ENCODE measurements at places on chromosomes 13 and 19. TPM values are rescaled to one million over a fixed set of nuclear protein-coding genes. Genes with fewer than 3 reads are reported as not detected.

DNA sequence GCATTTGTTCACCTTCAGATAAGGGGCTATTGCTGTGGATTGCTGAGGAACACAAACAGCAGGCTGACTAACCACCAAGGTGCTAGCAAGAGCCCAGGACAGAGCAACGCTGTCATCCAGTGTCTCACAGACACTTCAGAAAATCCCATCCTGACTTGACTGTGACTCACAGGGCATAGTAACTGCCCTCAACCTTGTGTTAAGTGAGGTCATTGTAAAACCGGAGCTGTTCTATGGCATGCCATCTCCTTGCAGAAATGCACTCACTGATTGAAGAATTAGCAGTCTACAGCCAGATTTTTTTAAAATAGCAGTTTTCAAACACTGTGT, 51.1 kb downstream of the TNFRSF19 start:
- DNase-seq: no peak

- DNase-seq: no peak
Measured at GRCh38 chr13:27659145-27659865, 37.6 kb downstream of the POLR1D start.

- no peak for DNase-seq
Measured at GRCh38 chr19:10784257-10784656, 51.8 kb downstream of the TMED1 start.

LILRA5 gene
- 0.32 TPM for total RNA-seq

GRCh38 chr13:34722922-34723321, 219.1 kb upstream of the NBEA start:
- DNase-seq: no peak

DNA sequence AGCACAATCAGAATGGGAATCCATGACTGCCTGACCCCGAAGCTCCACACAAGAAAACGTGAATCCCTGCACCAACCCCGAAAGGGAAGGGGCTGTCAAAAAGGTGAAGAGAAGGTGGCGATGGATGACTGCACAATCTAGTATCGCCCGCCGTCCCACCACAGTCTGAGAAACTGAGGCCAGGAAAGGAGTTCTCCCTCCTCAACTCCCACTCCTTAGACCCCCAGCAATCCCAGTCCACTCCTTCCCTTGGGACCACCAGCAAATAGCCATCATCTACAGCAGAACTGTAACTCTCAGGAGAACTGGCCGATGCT, 451 bp downstream of the NOSIP start:
- DNase-seq: no peak

CDX2 gene
- total RNA-seq: 5.1 TPM

LGALS7B gene
- total RNA-seq: not detected

DENND1C gene
- total RNA-seq: 1.3 TPM

CYP2S1 gene
- 2.6 TPM for total RNA-seq

DNA sequence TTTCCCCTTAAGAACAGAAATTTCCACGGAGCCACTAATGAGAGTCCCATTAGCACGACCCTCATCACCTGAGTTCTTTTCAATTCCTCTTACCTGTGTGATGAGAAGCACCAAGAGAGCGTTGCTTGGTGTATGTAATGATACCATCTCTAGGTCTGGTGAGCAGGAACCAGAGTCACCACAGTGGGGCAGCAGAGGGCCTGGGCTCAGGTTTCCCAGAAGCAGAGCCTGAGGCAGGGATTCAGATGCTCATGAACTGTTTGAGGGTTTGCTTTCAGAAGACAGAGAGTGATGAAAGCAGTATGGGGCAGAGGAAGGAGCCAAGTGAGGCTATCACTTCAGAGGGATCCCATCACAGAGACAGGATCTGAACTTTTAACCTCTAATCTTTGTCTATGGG, 3.1 kb upstream of the PTPRH start:
- DNase-seq: no peak

GRCh38 chr13:100525453-100526317, 62.9 kb downstream of the GGACT start:
- no peak for DNase-seq

JAK3 gene
- 6.6 TPM for total RNA-seq

SYNGR4 gene
- not detected for total RNA-seq

GRCh38 chr19:39142630-39143029, 17.0 kb downstream of the PAK4 start:
- DNase-seq: no peak

- peak; percentile 26 for DNase-seq
Measured at GRCh38 chr19:47663911-47664771, 49.1 kb upstream of the EHD2 start.

NUMBL gene
- 19.1 TPM for total RNA-seq

IGSF23 gene
- 0.95 TPM for total RNA-seq

- no peak for DNase-seq
Measured at GRCh38 chr13:21638319-21639282, 32.3 kb upstream of the FGF9 start.

DNA sequence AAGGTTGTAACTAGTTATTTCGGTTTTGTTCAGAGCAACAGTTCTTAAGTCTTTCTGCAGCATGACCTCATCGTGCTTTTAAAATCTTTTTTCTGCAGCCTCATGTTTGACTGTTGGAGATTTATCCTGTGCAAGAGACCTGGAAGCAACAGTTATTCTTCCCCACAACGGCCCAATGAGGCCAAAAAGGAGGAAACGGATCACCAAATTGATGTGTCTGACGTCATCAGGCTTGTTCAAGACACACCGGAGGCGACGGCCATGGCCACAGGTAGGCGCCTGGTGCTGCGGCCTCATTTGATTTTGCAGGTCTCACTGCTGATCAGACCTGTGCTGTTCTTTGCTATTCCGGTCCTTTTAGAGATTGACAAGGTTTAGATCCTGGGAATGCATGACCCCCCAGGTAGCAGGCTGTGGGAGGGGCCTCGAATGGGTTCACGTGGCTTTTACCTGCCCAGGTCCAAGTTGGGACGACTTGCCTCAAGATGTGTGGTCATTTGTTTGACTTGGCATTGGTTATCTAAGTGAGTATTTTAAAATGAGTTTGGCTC, 66.8 kb upstream of the MCF2L start:
- peak; percentile 77 for DNase-seq

DNA sequence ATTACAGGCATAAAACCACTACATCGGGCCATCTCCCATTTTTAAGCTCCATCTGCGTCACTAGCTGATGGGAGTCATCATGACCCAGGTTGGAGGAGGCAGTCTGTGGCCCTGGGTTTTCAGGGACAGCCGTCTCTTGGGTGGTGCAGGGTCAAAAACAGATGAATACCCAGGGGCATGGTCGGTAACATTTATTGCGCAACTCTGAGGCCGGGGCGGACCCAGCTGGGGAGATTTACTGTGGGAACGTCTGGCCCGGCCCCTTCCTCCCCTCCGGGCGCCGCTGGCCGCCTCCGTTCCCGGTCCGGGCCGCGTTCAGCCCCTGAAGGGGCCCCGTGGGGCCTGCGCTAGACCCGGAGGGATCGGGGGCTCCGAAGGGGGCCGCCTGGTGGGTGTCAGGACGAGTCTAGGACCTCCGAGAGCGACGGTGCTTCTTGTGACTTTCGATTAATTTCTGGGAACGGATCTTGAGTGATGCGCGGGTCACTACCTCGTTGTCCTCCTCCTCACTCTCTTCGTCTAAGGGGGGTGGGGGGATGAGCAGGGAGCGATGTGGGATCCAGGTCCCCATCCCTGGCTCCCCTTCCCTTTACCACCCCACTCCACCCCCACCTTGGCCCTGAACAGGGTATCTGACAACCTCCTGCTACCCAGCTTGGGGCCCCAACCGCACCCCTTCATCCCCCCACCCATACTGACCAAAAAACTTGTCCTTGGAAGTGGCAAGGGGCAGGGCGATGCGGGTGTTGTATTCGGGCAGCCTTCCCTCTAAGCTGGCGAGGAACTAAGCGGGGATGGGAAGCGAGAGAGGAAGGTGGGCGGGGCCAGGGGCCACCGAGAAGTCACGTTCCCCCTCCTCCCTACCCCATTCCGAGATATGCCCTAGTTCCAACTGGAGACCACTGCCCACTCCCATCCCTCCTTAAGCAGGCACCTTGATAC, 1.6 kb upstream of the RGL3 start:
- DNase-seq: peak; percentile 67

DNA sequence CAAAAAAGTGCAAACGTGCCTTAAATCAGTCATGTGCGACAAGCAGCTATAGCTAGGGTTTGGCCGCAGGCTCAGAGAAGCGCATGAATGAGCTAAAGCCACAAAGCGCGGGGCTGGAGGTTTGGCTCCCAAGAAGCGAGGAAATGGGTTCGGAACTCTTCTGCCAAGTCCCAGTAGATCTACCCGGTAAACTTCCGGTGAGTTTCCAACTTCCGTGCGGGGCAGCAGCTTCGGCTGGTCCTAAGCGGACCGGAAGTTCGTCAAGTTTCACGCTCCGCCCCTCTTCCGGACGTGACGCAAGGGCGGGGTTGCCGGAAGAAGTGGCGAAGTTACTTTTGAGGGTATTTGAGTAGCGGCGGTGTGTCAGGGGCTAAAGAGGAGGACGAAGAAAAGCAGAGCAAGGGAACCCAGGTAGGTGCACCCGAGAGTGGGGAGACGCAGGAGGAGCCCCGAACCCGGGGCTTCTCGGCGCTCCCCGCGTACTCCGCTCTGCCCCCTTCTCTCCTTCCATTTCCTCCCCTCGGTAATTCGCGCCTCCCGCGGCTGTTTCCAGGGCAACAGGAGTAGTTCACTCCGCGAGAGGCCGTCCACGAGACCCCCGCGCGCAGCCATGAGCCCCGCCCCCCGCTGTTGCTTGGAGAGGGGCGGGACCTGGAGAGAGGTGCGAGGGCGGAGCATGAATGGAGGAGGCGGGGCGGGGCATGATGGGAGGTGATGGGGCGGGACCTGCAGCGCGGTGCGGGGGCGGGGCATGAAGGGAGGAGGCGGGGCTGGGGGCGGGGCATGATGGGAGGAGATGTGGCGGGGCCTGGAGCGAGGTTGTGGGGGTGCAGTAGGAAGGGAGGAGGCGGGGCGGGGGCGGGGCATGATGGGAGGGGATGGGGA, at the start of gene NR1H2:
Gene NR1H2 (plus strand): TSS at position 292 of the 885 bp plus-strand sequence. CDS start 1,149 bp downstream, outside the sequence.
- DNase-seq: peak; percentile 94

GRCh38 chr19:7618771-7619510, 10.4 kb downstream of the XAB2 start:
- peak; percentile 89 for DNase-seq

DNA sequence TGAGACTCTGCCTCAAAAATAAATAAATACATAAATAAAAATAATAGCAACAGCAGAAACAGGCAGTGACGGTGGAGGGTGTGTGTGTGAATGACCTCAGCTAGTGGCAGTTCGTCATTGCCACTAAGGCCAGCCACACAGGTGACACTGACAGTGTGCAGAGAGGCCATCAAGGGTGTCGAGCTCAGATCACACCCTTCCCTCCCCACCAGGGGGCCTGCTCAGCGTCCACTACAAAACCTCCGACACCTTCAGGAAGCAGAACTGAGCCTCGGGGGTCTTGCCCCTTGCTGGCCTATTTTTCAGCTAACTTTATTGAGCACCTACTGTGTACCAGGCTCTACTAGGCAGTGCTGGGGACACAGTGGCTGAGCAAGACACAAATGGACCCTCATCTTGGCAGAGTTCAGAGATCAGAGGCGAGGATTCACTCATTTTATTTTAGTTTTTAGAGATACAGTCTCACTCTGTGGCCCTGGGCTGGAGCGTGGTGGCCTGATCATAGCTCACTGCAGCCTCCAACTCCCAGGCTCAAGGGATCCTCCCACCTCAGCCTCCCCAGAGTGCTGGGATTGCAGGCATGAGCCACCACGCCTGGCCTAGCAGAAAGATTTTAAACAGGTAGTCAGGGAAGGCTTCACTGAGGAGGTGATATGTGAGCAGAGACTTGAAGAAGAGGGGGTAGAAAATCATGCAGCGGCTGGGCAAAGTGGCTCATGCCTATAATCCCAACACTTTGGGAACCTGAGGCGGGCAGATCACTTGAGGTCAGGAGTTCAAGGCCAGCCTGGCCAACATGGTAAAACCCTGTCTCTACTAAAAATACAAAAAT, 30.3 kb upstream of the SEMA6B start:
- DNase-seq: no peak

DNA sequence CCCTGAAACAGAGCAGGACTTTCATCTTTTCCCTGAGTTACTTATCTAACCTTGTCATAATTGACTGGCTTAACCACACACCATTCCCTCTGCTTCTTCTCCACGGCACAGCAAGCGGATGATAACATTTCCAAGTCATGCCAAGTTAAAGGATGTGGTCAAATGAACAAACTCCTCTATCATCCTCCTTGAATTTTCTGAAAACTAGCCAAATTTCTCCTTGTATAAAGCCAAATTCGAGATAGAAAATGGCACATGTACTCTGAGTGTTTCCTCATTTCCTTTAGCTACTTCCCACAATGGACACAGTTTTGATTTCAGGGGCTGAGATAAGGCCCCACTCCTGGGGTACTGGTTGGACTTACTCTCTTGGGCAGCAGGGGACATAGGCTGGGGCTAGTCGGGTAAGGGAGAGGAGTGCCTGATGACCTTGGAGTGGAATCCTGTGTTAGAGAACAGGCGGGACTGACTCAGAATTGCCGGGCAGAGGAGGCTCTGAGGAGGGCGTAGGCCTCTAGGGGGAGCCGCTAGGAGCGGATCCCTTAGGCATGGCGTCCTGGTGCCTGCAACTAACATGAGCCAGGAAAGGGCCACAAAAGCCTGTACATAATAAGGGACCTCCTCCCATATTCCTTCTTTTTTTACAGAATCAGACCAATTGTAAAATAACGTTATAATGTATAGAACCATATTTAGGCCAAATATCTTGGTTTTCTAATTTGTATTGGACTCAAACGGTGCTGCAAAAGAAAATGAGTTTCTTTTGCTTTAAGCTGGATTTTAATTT, 20.3 kb upstream of the TMTC4 start:
- DNase-seq: peak; percentile 56

CYP2F1 gene
- total RNA-seq: not detected

- DNase-seq: no peak
Measured at GRCh38 chr19:54661846-54662481, 821 bp upstream of the LILRB4 start.

GRCh38 chr13:99228737-99229691, 28.4 kb downstream of the UBAC2 start:
- no peak for DNase-seq

Measured in pancreas (tissue), 10 donors.